ENCODE measurements at places on chromosomes 5 and 9. TPM values are rescaled to one million over a fixed set of nuclear protein-coding genes. Genes with fewer than 3 reads are reported as not detected.

GRCh38 chr9:134055981-134056461, 11.8 kb downstream of the BRD3 start:
- peak; percentile 84 for DNase-seq

GRCh38 chr5:103410172-103410571, 151.6 kb downstream of the MACIR start:
- DNase-seq, result no peak

DNA sequence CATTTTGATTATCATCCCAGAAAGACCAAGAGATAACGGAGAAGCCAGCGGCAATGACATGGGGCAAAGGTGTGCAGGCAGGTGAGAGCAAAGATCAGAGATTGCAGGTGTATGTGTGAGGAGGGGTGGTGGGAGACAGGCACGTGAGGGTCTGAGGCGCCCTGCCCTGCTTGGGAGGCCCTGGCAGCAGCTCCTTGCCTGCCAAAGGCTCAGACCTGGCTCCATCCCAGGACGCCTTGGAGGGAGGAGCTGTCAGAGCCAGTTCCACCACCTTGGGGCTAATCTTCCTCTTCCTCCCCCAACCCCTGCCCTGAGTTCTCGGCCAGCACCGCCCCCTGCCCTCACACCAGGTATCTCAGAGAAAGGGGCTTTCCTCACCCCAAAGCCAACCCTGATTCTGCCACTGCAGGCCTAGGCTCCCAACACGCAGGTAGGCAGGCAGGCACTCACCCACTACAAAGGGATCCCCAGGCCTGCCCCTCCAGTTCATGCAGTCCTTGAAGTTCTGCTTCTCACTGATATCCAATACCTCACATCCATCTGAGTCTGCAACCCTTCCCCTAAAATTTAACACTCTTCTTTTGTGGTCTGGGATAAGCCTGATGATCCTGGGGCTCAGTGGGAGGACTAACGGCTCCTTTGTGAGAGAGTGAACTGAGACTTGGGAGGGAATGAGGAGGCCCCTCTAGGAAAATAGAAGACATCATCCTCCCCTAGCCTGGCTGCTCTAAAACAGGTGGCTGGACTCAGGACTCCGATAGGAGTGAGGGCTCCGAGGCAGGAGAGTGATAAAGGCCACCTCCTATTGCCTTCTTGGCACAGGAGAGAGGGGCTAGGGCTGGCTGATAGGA, 1.8 kb downstream of the AQP3 start:
- peak; percentile 71 for DNase-seq

DNA sequence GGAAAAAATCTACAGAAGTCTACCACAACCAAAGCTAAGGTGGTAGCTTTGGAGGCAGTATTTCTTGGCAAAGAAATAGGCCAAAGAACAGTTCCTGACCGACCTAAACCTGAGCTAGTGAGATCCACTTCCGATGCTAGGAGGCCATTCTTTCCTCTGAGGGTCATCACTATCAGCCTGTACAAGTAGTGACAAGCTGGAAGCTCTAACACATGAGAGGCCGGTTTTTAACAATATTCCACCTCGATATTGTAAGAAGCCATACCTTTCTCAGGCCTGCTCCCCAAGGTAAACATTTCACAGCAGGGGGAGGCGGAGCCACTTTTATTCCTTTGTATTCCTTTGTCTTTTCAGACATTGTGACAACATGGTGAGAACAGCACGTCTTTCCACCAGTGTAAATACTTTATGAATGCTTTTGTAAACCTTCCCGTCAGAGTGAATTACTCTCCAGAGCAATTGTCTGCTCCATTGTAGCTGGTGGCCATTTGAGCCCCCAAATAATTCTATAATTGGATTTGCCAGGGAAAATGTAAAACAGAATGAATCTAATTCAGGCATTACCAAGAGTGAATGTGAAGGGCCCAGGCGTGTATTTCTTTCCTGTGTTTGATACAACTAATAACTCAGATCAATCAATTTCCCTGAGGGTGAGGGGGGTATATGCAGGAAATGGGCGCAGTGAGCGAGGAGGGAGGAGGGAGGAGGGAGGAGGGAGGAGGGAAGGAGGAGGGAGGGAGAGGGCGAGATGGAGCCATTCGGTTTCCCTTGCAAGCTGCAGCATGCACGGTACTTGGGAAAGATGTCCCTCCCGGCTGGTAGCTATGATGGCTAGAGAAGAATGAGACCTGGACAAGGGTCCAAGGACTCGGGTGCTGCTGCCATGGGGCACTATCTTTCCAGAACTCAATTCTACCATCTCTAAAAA, 166.6 kb downstream of the CDK5RAP2 start:
- DNase-seq, result no peak

- DNase-seq, result no peak
Observed at GRCh38 chr5:58410441-58410840, 49.4 kb downstream of the PLK2 start.

- no peak for DNase-seq
Observed at GRCh38 chr5:181219262-181220177, 3.6 kb upstream of the TRIM41 start.

GRCh38 chr9:14515049-14515448, 178.2 kb downstream of the ZDHHC21 start:
- DNase-seq, result no peak

- no peak for DNase-seq
Observed at GRCh38 chr9:1156794-1157550, 106.8 kb downstream of the DMRT2 start.

DNA sequence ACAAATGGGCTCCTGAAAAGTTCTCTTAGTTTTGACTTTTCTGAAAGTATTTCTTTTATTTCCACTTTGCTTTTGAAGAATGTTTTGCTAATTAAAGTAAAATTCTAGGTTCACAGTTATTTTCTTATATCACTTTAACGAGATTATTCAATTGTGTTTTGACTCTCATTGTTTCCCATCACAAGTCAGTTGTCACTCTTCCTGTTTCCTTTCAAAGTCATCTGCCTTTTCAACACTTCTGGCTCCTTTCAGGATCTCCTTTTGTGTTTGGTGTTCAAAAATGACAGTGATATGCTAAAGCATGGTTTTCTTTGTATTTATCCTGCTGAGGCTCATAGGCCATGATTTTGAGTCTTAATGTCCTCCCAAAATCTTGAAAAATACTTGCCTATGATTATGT, 235.4 kb upstream of the TAS2R1 start:
- DNase-seq, result no peak

- no peak for DNase-seq
Observed at GRCh38 chr9:4670591-4670990, 4.3 kb upstream of the SPATA6L start.

DNA sequence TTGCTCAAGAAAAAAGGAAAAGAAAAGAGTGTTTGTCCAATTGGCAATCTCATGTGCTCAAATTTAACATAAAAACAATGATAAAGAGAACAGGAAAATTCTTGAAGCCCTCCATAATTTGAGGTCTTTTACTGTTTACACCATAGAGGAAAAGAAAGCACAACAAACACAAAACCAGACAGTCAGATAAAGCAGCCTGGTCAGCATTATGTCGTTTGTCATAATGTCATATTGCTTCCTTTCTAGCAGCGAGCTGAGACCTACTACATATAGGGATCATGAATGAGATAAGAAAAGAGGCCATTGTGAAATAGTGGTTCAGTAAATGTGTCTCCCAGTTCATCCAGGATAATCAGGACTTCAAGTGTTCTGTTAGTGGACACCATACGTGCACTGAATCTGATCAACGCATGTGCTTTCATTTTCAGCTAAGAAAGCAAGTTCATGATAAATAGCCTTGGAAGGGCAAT, 64.7 kb upstream of the SELENOP start:
- no peak for DNase-seq

DNA sequence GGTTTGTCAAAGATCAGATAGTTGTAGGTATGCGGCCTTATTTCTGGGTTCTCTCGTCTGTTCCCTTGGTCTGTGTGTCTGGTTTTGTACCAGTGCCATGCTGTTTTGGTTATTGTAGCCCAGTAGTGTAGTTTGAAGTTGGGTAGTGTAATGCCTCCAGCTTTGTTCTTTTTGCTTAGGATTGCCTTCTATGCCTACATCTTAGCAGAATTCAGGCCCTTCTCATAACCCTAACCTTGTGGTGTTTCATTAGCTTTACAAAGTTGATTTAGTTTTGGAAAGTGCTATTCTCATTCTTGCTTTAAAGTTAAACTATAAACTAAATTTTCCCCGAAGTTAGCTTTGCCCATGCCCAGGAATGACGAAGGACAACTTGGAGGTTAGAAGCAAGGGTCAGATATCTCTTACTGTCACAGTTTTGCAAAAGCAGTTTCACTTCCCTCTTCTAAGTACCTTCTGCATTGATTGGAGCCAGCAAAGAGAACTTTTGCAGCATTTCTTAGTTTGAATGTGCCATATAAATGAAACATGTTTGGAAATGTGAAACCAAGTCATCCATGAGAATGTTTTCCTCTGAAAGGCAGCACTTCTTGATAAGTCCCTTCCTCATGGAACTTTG, 274.3 kb upstream of the DMRT1 start:
- DNase-seq, result no peak

DNA sequence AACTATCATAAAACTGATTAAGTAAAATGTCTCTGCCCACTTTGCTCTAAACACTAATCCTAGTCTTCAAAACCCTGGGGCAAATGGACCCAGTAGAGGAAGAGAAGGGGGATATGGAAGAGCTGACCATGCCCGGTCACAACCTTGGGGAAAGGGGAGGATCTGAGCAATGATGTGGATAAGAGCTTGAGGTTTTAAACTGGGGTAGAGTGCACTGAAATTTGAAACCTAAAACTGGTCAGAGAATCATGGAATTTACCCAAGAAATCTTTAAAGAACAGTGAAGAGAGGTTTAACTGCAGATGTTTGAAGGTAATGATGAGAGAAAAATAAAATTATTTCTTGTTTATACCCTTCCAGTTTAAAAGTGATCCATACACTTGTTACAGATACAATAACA, 110.8 kb downstream of the MRPS30 start:
- DNase-seq, result no peak

- no peak for DNase-seq
Observed at GRCh38 chr5:123807177-123807945, 295.4 kb downstream of the CSNK1G3 start.

FBP2 gene
- total RNA-seq, result 0.95 TPM

IFNA2 gene
- not detected for total RNA-seq

GRM6 gene
- not detected for total RNA-seq

EIF4E1B gene
- total RNA-seq, result not detected

RECK gene
- total RNA-seq, result 2.4 TPM

C9 gene
- total RNA-seq, result not detected

All from pancreas (tissue), 10 donors.